ENCODE measurements at places on chromosomes 7 and 10. TPM values are rescaled to one million over a fixed set of nuclear protein-coding genes. Genes with fewer than 3 reads are reported as not detected.
A peak's percentile ranks its signal among the peaks of the same experiment; 100 is the strongest.

CPA1 gene
- total RNA-seq, result 0.30 TPM

MYO3A gene
- total RNA-seq, result 3.3 TPM

DNA sequence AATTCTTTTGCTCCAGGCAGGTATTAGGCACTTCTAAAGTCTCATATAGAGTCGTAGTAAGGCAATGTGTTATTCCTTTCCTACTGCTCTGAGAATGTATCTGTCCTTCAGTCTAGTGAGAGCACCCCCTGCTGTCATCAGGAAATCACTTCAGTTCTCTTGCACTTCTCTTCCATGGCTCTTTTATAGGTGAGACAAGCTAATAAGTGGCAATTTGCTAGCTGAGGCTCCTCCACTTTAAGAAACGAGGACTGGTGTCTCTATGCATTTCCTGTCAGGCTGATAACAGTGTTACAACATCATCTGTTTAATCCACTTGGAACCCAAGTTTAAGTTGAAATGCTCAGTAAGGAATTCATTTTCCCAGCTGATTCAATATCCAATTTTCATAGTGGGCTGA, 350.6 kb downstream of the TFEC start:
- no peaks in the 10 kb centered on the region for H3K4me1 ChIP-seq
- no peaks in the 10 kb centered on the region for H3K27me3 ChIP-seq
- no peak overlapping the region for H3K27ac ChIP-seq
- H3K4me3 ChIP-seq, result no peak overlapping the region
- H3K36me3 ChIP-seq, result no peaks in the 10 kb centered on the region

GRCh38 chr7:88357781-88358525, 51.3 kb upstream of the STEAP4 start:
- DNase-seq, result no peak
- H3K27ac ChIP-seq, result no peak overlapping the region
- no peak overlapping the region for H3K4me3 ChIP-seq
- no peaks in the 10 kb centered on the region for H3K27me3 ChIP-seq
- H3K4me1 ChIP-seq, result no peaks in the 10 kb centered on the region

GRCh38 chr10:1291178-1292090, 235.2 kb downstream of the WDR37 start:
- H3K27me3 ChIP-seq, result no peaks in the 10 kb centered on the region
- H3K27ac ChIP-seq, result no peak overlapping the region
- no peak overlapping the region for H3K4me3 ChIP-seq
- peaks cover 2% of the 10 kb centered on the region for H3K36me3 ChIP-seq
- DNase-seq, result no peak

DNA sequence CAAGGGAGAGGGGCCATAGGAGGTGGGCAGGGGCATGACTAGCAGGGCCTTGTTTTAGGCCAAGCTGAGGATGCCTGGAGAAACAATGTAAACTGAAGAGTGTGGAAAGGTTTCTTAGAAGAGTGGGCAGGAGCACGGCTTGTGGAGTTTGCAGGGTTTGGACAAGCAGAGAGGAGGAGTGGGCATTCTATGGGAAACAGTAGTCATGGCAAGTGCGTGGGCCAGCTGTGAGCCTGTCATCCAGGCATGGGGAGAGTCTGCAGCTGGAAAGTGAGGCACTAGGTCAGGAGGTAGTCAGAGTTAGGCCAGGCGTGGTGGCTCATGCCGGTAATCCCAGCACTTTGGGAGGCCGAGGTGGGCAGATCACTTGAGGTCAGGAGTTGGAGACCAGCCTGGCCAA, 130.1 kb downstream of the SH3PXD2A start:
- peaks cover 43% of the 10 kb centered on the region for H3K4me1 ChIP-seq
- peaks cover 25% of the 10 kb centered on the region for H3K27me3 ChIP-seq
- no peak overlapping the region for H3K4me3 ChIP-seq

GRCh38 chr7:113698556-113699220, 220.1 kb downstream of the PPP1R3A start:
- H3K36me3 ChIP-seq, result no peaks in the 10 kb centered on the region
- no peaks in the 10 kb centered on the region for H3K4me1 ChIP-seq
- no peaks in the 10 kb centered on the region for H3K27me3 ChIP-seq
- H3K27ac ChIP-seq, result no peak overlapping the region
- no peak overlapping the region for H3K4me3 ChIP-seq

- DNase-seq, result no peak
- no peak overlapping the region for H3K27ac ChIP-seq
- peaks cover 22% of the 10 kb centered on the region for H3K4me1 ChIP-seq
Observed at GRCh38 chr7:44080118-44080517, 2.2 kb downstream of the POLM start.

DNA sequence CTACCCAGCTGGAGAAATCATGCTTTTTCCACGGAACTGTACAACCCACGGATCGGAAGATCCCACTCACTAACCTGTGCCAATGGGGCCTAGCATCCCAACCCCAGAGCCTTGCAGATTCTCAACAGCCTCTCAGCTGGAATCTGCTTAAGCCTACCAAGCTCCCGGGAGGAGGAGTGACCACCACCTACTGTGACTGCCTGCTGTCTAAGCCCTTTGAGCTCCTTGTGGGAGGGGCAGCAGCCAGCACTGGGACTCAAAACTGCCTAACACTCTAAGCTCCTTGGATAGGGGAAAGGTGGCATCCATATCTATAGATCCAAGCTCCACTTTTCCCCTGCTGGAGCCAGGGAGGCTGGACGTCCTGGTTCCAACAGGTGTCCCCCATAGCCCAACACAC, 254.4 kb upstream of the CNTNAP2 start:
- no peak for DNase-seq
- no peaks in the 10 kb centered on the region for H3K4me1 ChIP-seq
- H3K4me3 ChIP-seq, result no peak overlapping the region
- H3K27me3 ChIP-seq, result no peaks in the 10 kb centered on the region

GRCh38 chr10:130470286-130470685, 334.1 kb downstream of the GLRX3 start:
- H3K27me3 ChIP-seq, result no peaks in the 10 kb centered on the region
- H3K4me1 ChIP-seq, result peaks cover 8% of the 10 kb centered on the region
- no peak overlapping the region for H3K4me3 ChIP-seq
- DNase-seq, result no peak

CRYGN gene
- total RNA-seq, result 10.3 TPM

NACAD gene
- 14.1 TPM for total RNA-seq

PBLD gene
- 7.9 TPM for total RNA-seq

- no peaks in the 10 kb centered on the region for H3K27me3 ChIP-seq
- H3K36me3 ChIP-seq, result no peaks in the 10 kb centered on the region
- peaks cover 3% of the 10 kb centered on the region for H3K4me1 ChIP-seq
- DNase-seq, result no peak
Observed at GRCh38 chr10:27717224-27717623, 28.4 kb downstream of the MKX start.

COL26A1 gene
- total RNA-seq, result 17.4 TPM

PAPSS2 gene
- 13.4 TPM for total RNA-seq

DNA sequence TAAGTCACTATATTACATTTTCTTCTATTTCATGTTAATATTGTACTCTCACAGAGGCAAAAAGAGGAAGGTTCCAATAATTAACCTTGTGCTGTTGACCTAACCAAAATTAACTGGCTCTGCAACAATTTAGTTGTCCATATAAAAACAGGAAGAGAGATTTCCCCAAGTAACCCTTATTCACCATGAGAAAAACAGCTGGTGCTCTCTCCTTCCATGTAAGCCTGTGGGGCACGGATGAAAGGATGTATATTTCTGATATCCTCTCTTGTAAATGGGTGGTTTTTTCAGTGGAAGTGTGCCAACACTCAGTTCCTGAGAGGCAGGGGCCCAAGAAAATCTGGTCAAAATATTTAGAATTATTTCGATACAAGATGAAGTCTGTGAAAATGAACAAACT, 358.1 kb downstream of the CRPPA start:
- no peaks in the 10 kb centered on the region for H3K4me1 ChIP-seq
- H3K36me3 ChIP-seq, result no peaks in the 10 kb centered on the region
- no peak for DNase-seq
- H3K4me3 ChIP-seq, result no peak overlapping the region
- H3K27ac ChIP-seq, result peak overlapping the region; percentile 17

- H3K36me3 ChIP-seq, result no peaks in the 10 kb centered on the region
- no peak overlapping the region for H3K27ac ChIP-seq
- H3K4me3 ChIP-seq, result no peak overlapping the region
- no peaks in the 10 kb centered on the region for H3K27me3 ChIP-seq
- peaks cover 5% of the 10 kb centered on the region for H3K4me1 ChIP-seq
Observed at GRCh38 chr10:5442990-5443370, 30.6 kb downstream of the NET1 start.

- no peak for DNase-seq
- H3K27me3 ChIP-seq, result no peaks in the 10 kb centered on the region
- no peaks in the 10 kb centered on the region for H3K36me3 ChIP-seq
- H3K4me1 ChIP-seq, result peaks cover 5% of the 10 kb centered on the region
- no peak overlapping the region for H3K4me3 ChIP-seq
- H3K27ac ChIP-seq, result no peak overlapping the region
Observed at GRCh38 chr10:113522460-113522859, 30.4 kb upstream of the HABP2 start.

GRCh38 chr10:126332576-126332975, 55.7 kb downstream of the ADAM12 start:
- no peaks in the 10 kb centered on the region for H3K4me1 ChIP-seq
- H3K36me3 ChIP-seq, result no peaks in the 10 kb centered on the region
- no peaks in the 10 kb centered on the region for H3K27me3 ChIP-seq

GRCh38 chr7:22173685-22174573, 183.0 kb downstream of the RAPGEF5 start:
- H3K4me1 ChIP-seq, result peaks cover 3% of the 10 kb centered on the region
- no peaks in the 10 kb centered on the region for H3K27me3 ChIP-seq
- no peak overlapping the region for H3K27ac ChIP-seq
- no peak for DNase-seq
- H3K4me3 ChIP-seq, result no peak overlapping the region
